Common myeloid progenitor, CD34-positive (primary cell): ENCODE measurements at places on chromosomes 7 and 10.

DNA sequence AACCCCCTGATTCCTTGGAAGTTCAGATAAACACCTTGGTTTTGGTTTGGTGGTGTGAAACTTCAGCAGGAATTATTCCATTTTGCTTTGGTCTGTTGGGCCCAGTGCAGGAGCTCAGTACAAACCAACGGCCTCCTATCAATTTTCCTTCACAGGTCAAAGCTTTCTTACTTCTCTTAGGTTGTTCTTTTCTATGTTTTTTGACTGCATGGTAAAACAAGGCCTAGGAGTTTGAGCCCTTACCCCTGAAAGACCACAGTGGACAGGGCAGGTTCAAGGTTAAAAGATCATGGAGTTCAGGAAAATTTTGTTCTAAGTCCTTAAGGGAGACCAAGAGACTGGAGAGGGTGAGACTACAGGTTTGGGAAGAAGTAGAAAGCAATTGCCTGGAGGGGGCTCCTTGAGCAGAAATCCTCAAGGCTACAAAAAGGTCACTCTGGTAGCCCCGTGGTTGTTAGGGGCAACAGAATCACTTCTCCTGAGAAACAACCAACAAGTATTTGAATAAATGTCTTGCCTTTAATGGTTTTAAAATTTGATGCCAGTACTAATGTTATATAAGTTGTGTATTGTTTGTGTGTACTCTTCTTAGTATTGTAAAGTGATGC, 40.9 kb upstream of the FHIP2A start:
- DNase-seq: peak; percentile 22

GRCh38 chr7:137703291-137704010, 143.3 kb downstream of the DGKI start:
- DNase-seq: no peak

DNA sequence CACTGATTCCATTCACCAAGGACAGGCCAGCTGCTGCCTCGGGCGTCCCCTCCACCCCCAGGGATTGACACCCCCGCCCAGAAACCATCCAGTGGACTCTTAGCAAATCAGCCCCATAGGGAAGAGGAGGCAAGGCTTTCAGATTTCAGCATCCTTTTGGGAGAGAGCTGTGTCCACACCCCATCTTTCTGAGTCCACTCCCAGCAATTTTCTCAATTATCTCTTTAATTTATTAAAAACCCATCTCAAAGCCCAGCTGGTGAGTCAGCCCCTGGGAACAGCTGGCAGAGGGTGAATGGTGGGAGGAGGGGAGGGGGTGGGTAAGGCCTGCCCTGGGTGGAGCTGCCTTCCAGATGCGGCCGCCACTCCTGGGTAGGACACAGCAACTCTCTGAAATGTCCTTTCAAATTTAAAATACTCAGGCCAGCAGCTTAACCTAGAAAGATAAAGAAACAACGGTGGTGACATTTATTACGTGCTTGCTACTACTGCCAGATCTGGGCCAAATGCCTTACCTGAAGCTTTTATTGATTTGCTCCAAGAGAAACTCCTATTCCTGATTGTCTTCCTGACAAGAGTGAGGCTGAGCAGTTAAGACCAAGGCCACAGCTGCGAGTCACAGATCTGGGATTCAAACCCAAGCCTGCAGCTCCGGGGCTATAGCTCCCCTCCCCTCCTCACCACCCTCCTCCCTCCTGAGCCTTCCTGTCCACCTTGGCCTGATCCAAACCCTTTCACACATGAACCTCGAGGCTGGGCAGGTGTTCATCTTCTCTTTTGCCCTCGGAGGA, 120.4 kb downstream of the RGS10 start:
- no peak for DNase-seq

- no peak for DNase-seq
Measured at GRCh38 chr7:144384071-144384470, 19.4 kb downstream of the NOBOX start.

DNA sequence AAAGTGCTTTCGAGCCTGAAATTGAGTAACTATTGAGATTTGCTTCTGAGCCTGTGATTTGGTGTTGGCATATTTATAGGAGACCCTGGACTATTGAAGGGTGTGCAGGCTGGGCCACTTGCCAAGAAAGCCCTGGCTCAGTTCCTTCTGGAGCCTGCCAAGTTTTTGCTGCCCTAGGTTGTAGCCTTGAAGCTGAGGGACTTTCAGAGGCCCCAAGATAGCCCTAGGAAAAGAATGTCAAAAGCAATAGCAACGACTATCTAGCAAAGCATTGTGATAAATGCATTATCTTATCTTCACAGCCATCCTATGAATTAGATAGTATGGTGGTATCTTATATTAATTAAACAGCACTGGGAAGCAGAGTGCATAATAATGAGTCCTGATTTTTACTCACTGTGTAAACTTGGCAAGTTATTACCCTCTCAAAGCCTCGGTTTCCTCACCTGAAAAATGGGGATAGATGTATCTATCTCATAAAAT, 473.7 kb upstream of the PODXL start:
- no peak for DNase-seq

DNA sequence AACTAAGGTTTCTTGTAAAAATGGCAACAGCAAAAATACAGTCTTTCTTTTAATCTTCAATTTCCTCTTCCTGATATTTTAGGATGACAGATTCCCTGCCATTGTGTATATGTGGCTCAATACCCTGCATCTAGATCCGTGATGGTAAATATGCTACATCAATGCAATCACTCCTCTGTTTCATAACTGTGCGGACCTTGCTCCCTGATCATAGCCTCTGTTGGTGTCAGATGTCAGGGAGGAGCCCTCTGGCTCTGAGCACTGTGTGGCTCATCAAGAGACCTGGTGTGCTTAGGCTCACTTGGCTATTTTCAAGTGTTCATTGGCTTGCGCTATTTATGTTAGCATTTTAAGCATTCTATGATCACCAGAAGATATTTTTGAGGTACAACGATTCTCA, 33.0 kb upstream of the AGR3 start:
- DNase-seq: no peak

GRCh38 chr7:147483634-147484292, 1106.8 kb upstream of the C7orf33 start:
- DNase-seq: no peak

DNA sequence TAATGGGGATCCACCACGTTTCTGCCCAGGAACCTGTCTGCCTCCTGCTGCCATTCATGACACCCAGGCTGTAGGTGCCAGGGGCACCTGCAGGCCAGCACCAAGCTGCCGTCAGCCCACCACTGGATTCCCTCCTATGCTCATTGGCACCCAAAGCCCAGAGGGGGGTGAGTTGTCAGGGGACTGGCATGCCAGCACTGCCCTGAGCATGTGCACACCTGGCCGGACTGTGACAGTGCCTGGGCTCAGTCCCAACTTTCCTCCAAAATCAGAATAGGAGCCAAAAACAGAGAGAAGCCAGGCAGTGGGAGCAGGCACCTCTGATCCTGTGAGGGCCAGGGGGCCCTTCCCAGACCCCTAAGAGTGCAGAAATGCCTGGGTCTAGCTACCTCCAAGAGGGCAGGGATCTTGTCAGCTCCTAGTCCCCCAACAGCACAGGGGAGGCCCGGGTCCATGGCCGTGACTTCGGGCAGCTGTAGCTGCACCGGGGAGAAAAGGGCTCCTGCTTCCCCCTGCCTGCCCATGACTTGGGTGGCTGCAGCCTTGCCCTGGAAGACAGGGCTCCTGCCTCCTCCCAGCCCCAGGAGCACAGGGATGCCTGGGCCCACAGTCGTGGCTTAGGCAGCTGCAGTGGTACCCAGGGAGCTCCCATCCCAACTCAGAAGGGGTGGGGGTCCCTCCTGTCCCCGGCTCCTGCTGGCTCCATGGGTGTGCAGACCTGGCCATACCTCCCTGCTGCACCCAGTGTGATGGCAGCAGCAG, 249.8 kb upstream of the DKK1 start:
- no peak for DNase-seq

DNA sequence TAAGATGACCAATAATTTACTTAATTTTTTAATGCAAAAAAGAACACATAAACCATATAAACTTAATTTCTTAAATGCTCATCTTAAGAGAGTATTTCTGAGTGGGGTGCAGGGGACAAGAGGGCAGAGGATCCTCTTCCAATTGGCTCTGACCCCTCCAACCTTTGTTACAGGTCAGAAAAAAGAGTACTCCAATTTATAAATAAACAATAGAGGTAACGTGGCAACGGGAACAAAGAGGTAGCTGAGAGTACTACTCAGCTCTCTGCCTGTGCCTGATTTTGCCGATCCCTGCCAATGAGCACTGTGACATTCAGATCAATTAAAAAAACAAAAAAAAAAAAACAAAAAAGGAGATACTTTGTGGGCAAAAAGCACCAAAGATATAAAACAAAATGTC, 307.9 kb downstream of the PARD3 start:
- DNase-seq: no peak

- DNase-seq: peak; percentile 16
Measured at GRCh38 chr10:99733366-99733765, 1.3 kb downstream of the CUTC start.

DNA sequence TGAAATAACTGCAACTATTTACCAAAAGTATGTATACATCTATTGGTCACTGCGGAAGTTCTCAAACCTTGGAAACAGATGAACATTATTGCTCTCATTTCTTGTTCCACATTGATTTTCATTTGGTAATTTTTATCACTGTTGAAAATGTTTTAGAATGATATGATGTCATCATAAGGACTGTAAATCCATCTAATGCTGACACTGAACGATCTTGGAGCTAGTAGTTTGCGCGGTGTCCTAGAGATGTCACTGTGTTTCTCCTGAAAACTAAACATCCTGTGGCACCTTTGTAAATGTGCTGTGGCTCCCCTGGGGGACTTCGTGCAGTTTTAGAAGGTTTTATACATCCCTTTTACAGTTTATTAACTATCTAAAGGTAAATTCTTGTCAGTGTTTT, 73.5 kb downstream of the DNAJB9 start:
- DNase-seq: no peak

GRCh38 chr7:127798023-127798422, 146.0 kb downstream of the SND1 start:
- DNase-seq: no peak

DNA sequence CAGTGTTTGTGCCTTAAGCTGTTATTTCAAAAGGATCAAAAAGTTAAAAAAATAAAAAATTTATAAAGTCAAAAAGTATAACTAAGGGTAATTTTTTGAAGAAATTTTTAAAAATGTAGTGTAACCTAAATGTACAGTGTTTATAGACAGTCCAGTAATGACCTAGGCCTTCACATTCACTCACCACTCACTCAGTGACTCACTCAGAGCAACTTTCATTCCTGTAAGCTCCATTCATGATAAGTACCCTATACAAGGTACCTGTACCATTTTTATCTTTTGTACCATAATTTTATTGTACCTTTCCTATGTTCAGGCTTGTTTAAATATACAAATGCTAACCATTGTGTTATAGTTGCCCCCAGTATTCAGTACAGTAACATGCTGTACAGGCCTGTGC, 21.5 kb downstream of the DNAJC9 start:
- no peak for DNase-seq

DNA sequence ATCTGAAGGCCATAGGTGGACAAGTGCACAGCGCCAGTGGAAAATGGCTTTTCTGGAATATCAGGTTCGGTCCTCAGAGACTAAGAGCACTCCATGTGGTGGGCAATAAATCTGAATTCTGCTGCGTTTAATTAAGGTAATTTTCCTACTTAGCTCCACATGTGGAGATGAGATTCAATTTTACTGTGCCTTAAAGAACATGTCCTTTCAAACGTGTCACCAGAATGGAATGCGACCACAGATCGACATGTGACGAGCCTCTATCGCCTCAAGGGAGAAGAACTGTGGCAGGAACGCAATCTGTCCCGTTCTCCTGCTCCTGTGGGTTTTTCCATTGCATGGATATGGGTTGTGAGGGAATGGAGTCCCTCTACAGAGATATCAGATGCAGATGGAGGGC, 205.3 kb upstream of the ZNF32 start:
- DNase-seq: no peak

DNA sequence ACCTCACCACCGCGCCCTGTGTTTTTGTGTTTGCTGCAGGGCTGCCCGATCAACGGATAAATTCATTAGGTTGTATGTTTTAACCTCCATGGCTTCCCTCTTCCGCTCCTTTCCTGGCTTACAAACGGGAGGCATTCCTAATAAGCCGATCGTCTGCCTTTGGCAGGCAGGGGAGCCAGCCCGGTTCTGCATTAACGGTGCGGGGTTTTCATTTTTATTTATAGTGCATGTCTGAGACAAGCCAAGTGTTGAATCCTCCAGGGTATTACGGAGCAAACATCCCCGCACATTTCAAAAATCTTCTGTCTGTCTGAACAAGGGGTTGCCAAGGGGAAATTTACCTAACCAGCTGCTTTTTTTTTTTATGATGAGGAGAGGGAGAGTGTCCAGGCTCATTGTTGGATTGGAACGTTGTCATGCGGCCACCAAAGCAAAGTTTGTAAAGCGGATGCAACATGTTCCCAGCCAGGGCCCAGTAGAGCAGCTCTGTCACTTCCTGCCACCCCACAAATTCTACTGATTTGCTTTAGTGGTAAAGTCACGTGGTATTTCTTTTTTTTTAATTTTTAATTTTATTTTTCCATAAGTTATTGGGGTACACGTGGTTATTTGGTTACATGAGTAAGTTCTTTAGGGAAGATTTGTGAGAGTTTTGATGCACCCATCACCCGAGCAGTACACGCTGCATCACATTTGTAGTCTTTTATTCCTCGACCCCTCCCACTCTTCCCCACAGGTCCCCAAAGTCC, 92.3 kb upstream of the BAIAP2L1 start:
- DNase-seq: no peak

DNA sequence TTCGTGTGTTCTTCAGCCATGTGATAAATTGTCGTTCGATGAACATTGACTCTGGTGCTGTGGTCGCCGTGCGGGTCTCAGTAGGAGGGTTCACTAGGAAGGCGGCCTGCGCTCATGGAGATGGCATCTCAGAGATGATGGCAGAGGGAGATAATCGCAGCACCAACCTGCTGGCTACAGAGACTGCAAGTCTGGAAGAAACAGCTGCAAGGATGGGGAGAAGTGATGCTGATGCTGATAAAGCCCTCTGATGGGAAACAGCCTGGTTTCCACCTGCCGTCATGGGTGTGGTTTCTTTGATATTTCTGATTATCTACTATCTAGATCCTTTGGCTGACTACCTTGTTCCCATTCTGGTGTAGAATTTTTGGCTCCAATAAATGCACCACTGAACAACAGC, 130.5 kb upstream of the ANKRD30A start:
- no peak for DNase-seq

DNA sequence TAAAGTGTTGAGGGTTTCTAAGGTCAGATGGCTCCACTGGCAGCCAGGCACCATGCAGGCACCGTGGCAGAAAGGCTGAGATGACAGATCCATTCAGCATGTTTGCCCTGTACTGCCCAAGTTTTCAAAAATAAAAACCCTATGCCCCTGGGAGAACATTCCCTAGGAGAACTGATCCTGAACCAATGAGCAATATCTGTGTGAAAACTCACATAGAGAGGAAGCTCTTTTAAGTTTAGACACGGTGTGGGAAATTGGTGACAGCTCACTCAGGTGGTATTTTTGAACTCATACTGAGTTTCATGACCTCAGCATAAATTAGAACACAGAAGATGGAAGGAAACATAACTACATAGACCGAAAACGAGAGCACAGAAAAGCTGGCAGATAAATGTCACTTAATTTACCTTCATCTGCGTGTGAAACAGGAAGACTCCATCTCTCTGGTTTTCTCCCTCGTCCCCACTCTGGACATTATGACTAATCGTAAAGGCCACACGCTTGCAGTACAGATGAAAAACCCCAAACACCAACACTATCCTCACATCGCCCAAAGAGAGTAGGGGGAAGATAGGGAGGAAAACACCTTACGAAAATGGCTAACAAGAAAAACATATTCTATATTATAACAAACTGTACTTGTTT, 127.8 kb downstream of the ICA1 start:
- DNase-seq: no peak
